ENCODE measurements at places on chromosomes 5 and 9.

GRCh38 chr9:19387317-19387716 is 7.3 kb upstream of the RPS6 start:
- H3K36me3 ChIP-seq, result peaks cover 4% of the 10 kb centered on the region
- DNase-seq, result no peak

GRCh38 chr9:114378016-114378415 is 9.8 kb downstream of the AKNA start:
- no peaks in the 10 kb centered on the region for H3K27me3 ChIP-seq
- H3K36me3 ChIP-seq, result peaks cover 18% of the 10 kb centered on the region
- no peak overlapping the region for H3K4me3 ChIP-seq
- no peak overlapping the region for H3K27ac ChIP-seq

DNA sequence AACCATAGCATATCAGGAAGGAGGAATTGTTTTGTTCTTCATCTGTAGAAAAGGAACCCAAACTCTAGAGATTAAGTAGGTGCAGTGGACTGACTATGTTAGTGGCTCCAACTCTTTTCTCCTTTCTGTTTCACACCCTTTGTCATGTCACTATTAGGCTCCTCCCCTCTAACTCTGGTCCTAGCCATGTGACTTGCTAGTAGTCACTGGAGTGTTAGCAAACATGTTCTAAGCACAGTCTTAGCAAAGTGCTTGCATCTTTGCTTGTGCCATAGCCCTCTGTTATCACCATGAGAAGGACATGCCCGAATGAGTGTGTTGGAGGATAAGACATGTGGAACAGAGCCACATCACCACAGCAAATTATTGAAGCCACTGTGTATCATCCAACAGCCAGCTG is 55.4 kb upstream of the PPP3R2 start:
- DNase-seq, result no peak
- no peaks in the 10 kb centered on the region for H3K36me3 ChIP-seq
- no peaks in the 10 kb centered on the region for H3K27me3 ChIP-seq
- H3K4me1 ChIP-seq, result no peaks in the 10 kb centered on the region

DNA sequence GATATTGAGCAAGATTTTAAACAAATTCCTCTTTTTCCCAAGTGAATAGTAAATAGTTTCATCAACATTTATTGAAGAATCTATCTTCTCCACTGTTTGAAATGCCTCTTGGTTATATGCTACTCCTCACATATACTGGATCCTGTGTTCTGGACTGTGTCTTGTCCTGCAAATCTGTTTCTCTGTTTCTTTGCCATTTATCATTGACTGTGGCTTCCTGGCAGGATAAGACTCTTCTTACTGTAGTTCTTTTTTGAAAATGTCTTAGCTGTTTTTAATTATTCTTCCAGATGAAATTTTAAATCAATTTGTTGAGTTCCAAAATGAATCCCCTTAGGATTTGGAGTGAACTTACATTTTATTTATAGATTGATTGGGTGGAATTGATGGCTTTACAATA is 27.8 kb downstream of the RALGPS1 start:
- no peak overlapping the region for H3K4me3 ChIP-seq
- DNase-seq, result no peak
- no peaks in the 10 kb centered on the region for H3K4me1 ChIP-seq

DNA sequence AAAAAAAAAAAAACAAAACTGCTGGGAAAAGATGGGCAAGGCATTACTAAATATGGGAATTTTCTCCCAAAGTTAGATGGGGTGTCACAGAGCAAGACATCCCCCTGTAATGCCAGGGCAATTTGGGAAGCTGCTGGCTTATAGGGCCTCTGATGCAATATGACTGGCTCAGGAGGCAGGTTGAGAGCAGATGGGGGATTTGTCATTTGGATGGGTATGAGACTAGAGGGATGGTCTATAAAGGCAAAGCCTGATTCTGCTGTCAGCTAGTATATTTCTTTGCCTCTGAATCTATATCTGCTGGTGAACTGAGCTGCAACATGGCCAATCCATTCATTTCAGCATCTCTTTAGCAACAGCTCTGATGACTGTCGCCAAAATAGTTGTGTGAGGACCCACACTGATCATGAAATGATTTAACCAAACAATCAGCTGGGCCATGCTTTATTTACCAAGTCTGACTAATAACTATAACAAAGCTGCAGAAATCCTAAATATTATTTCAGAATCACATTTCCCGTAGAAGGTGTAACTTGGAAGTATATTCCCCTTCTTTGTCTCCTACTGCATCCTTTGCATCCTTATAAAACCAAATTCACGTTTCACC is 455.1 kb upstream of the ZNF608 start:
- peaks cover 20% of the 10 kb centered on the region for H3K4me1 ChIP-seq
- no peak for DNase-seq
- no peak overlapping the region for H3K4me3 ChIP-seq
- H3K27ac ChIP-seq, result no peak overlapping the region
- no peaks in the 10 kb centered on the region for H3K27me3 ChIP-seq
- no peaks in the 10 kb centered on the region for H3K36me3 ChIP-seq

- peak within 1 kb of the TSS; percentile 83 for H3K4me3 ChIP-seq
- H3K4me1 ChIP-seq, result peaks cover 12% of the 10 kb centered on the region
- DNase-seq, result no peak
- H3K27ac ChIP-seq, result no peak within 1 kb of the TSS
- H3K27me3 ChIP-seq, result peaks cover 22% of the 10 kb centered on the region
- H3K36me3 ChIP-seq, result no peaks in the 10 kb centered on the region
Measured at GRCh38 chr9:84669288-84670137, at the start of gene NTRK2. Gene NTRK2 (plus strand): TSS chr9:84669729. CDS start chr9:84670749, 1,020 bp downstream.

GRCh38 chr9:89605465-89606048 is 745 bp downstream of the GADD45G start:
- no peaks in the 10 kb centered on the region for H3K36me3 ChIP-seq
- DNase-seq, result no peak
- peak overlapping the region; percentile 46 for H3K4me3 ChIP-seq
- no peak overlapping the region for H3K27ac ChIP-seq
- H3K27me3 ChIP-seq, result peaks cover 14% of the 10 kb centered on the region
- peaks cover 20% of the 10 kb centered on the region for H3K4me1 ChIP-seq

- H3K4me1 ChIP-seq, result peaks cover 29% of the 10 kb centered on the region
- no peak for DNase-seq
- H3K27ac ChIP-seq, result no peak overlapping the region
- H3K4me3 ChIP-seq, result no peak overlapping the region
- H3K36me3 ChIP-seq, result peaks cover 29% of the 10 kb centered on the region
- no peaks in the 10 kb centered on the region for H3K27me3 ChIP-seq
Measured at GRCh38 chr5:139023286-139023685, 148.2 kb upstream of the LRRTM2 start.

- H3K27ac ChIP-seq, result no peak overlapping the region
- no peaks in the 10 kb centered on the region for H3K36me3 ChIP-seq
- DNase-seq, result no peak
- H3K4me1 ChIP-seq, result no peaks in the 10 kb centered on the region
- no peak overlapping the region for H3K4me3 ChIP-seq
Measured at GRCh38 chr9:135566552-135566951, 5.0 kb downstream of the PAEP start.

GRCh38 chr9:98418578-98419259 is 163.3 kb upstream of the TBC1D2 start:
- H3K4me3 ChIP-seq, result no peak overlapping the region
- H3K4me1 ChIP-seq, result no peaks in the 10 kb centered on the region
- no peak overlapping the region for H3K27ac ChIP-seq
- H3K27me3 ChIP-seq, result peaks cover 14% of the 10 kb centered on the region
- peaks cover 9% of the 10 kb centered on the region for H3K36me3 ChIP-seq

GRCh38 chr5:111997308-111997707 is 240.3 kb upstream of the NREP start:
- H3K4me3 ChIP-seq, result peak overlapping the region; percentile 35
- H3K27me3 ChIP-seq, result peaks cover 2% of the 10 kb centered on the region
- peak overlapping the region; percentile 76 for H3K27ac ChIP-seq
- DNase-seq, result no peak
- H3K36me3 ChIP-seq, result peaks cover 8% of the 10 kb centered on the region

DNA sequence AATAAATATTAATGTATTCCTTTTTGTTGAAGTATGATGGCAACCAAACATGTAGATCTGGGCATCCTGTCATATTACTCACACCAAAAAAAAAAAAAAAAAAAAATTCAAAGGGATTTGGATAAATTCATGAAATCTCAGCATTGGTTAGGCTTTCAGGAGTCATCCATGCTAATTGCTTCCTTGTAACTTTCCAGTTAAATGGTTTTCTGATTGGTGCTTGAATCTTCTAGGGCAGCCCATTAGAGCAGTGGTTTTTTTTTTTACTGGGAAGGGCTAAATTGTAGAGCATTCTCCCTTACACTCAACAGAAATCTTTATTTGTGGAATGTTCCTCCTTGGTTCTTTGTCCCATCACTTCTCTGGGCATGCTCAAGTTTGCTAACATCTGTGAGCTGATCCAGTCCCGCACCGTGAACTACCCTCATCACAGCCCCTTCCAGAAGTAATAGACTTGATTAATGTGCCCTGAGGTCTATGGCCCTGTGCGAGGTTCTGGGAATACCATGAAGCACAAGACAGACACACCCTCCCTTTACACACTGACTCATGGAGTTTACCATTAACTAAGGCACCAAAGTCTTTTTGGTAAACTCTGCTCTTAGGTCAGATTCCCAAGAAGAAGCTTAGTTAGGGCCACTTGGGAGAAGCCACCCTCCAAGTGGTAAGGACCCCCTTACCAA is 56.0 kb downstream of the RGS3 start:
- no peak overlapping the region for H3K27ac ChIP-seq
- peaks cover 47% of the 10 kb centered on the region for H3K4me1 ChIP-seq
- no peaks in the 10 kb centered on the region for H3K36me3 ChIP-seq
- H3K4me3 ChIP-seq, result no peak overlapping the region
- DNase-seq, result peak; percentile 48

- no peak overlapping the region for H3K4me3 ChIP-seq
- peaks cover 9% of the 10 kb centered on the region for H3K4me1 ChIP-seq
- DNase-seq, result no peak
- peaks cover 13% of the 10 kb centered on the region for H3K27me3 ChIP-seq
Measured at GRCh38 chr9:37407468-37407867, 15.0 kb upstream of the GRHPR start.

DNA sequence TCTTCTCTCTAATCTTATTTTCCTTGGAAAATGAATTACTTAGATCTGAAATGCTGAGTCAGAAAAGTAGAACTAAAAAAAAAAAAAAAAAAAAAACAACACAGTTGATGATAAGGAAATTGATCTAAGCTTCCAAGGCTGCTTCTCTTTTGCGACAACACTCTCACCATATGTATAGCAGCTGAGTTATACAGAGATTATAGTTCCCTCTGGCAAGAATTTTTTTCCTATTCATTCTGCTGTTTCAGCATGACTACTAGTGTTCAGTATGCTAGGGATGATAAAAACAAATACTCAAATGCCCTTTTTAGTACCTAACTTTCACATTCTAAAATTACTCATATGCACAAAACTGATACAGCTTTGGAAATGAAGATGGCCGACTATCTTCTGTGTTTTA is 267.3 kb downstream of the MLLT3 start:
- H3K4me1 ChIP-seq, result peaks cover 77% of the 10 kb centered on the region
- H3K27ac ChIP-seq, result peak overlapping the region; percentile 90
- H3K36me3 ChIP-seq, result peaks cover 15% of the 10 kb centered on the region
- H3K27me3 ChIP-seq, result no peaks in the 10 kb centered on the region
- peak; percentile 88 for DNase-seq

DNA sequence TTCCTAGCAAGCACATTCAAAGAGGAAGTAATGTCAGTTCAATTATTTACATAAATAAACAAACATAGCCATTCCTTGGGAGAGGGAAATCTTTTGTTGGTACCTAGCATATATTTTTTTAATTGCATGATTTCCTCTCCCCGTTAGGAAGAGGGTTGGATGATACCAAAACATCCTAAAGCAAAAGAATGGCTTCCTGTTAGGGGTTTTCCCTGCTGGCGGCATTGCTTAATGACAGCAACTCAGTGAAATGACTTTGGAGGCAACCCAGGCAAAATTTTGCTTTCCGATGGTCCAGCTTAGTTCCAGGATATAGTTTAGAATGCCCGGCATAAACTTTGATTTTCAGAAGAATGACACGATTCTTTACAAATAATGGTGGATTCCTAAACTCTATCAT is 73.2 kb downstream of the MAT2B start:
- H3K27ac ChIP-seq, result no peak overlapping the region
- no peaks in the 10 kb centered on the region for H3K36me3 ChIP-seq
- DNase-seq, result no peak
- no peaks in the 10 kb centered on the region for H3K27me3 ChIP-seq
- no peak overlapping the region for H3K4me3 ChIP-seq
- H3K4me1 ChIP-seq, result peaks cover 21% of the 10 kb centered on the region

- peak; percentile 18 for DNase-seq
- no peak overlapping the region for H3K27ac ChIP-seq
- H3K27me3 ChIP-seq, result peaks cover 13% of the 10 kb centered on the region
- no peak overlapping the region for H3K4me3 ChIP-seq
- no peaks in the 10 kb centered on the region for H3K36me3 ChIP-seq
Measured at GRCh38 chr9:109699019-109699418, 81.0 kb upstream of the PALM2AKAP2 start.

All from HFFc6 (cell line).